HCT116 (cell line): ENCODE measurements at places on chromosomes 2 and 18.
A peak's percentile ranks its signal among the peaks of the same experiment; 100 is the strongest.

DNA sequence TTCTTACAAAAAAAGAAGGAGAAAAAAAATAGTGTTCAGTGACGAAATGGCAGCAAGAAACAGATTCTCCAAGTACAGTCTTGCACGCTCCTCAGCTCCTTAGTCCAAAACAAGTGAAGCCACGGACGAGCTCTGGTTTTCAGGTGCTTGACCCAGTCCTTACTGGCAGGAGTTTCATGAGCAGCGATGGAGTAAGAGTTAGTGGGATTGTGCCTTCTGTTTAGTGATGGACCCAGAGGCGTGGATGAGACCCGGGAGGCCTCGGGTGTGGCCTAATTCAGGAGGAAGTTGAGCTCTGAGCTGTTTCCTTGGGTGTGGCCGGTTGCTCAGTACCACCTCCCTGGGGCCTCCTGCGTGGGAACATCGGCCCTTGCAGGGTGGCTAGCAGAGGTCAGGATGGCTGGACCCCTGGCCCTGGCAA, 52.0 kb downstream of the KIF5C start:
- DNase-seq: peak; percentile 51

DNA sequence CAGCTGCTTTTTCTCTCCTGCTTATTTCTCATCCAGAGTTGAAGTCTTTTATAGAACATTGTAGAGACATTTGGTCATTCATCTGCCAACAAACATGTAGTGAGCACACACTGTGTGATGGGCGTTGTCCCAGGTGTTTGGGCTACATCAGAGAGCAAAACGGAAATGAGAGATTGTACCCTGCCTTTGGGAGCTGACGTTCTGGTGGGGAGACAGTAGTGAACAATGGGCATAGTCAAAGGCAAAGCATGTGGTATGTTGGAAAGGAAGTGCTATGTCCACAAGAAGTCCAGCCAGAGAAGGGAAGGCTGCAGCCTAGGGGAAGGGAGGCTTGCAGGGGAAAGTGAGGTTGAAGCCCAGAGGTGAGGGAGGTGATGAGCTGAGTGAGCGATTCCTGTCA, 78.1 kb downstream of the PIEZO2 start:
- no peak for DNase-seq

DNA sequence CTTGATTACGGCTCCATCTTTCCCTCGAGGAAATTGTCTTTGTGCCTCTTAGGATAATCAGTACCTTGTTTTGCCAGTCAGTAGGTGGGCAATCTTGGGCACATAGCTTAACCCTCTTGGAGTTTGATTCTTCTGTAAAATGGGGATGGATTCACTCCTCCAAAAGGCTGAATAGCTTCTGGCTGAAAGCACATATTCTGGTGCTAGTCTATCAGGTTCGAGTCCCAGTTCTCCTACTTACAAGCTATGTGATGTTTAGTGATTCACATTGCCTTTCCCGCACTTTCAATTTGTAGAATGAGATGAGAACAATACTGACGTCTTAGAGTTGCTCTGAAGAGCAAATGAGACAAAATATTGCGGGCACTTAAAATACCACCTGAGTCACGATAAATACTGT, 43.9 kb downstream of the ATIC start:
- no peak for DNase-seq

DNA sequence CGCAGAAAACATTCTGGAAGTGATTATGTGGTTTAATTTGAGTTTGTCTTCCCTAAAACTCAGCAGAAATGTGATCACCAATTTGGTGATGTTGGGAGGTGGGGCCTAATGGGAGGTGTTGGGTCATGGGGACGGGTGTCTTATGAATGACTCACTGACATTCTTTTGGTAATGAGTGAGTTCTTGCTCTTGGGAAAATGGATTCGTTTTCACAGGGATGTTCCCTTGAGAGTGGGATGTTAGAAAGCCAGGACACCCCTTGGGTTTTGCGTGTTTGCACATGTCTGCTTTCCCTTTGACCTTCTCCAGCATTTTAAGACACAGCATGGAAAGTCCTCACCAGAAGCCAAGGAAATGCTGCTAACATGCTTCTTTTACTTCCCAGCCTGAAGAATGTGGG, 321.5 kb upstream of the NT5C1B start:
- peak; percentile 2 for DNase-seq

DNA sequence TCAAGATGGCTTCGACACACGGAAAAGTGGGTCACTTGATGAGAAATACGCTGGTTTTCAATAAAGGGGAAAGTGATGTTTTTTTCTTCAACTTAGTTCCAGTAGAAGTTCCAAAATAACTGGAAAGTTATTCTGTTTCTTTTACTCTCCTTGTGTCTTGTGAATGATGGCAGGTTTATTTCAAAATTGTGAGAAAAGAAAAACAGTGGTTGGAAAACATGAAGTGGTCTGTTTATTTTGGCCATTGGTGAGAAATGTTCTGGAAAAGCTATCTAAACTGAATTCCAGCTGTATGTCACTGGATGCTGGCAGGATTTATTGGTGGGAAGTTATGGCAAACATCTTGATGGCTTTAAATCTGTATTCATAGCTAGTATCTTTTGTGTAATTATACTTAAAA, 484.1 kb downstream of the DCC start:
- no peak for DNase-seq

- peak; percentile 56 for DNase-seq
Observed at GRCh38 chr2:71548646-71549425, 95.5 kb downstream of the DYSF start.

DNA sequence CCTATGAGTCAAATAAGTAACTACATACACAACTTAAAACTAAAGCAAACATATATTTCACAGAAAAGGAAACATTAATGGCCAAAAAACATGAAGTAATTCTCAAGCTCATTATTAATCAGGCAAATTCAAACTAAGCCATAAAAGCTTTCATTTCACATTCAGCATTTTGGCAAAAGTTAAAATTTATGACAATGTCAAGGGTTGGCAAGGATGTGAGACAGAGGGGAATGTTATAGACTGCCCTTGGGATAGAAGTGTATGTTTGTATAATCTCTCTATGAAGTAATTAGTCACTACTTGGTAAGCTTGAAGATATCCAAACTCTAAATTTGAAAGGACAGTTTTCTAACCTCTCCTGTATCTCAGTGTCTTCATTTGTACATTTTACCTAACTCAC, 539.4 kb downstream of the RIT2 start:
- DNase-seq: no peak

- no peak for DNase-seq
Observed at GRCh38 chr2:120384486-120385354, 38.8 kb downstream of the INHBB start.

DNA sequence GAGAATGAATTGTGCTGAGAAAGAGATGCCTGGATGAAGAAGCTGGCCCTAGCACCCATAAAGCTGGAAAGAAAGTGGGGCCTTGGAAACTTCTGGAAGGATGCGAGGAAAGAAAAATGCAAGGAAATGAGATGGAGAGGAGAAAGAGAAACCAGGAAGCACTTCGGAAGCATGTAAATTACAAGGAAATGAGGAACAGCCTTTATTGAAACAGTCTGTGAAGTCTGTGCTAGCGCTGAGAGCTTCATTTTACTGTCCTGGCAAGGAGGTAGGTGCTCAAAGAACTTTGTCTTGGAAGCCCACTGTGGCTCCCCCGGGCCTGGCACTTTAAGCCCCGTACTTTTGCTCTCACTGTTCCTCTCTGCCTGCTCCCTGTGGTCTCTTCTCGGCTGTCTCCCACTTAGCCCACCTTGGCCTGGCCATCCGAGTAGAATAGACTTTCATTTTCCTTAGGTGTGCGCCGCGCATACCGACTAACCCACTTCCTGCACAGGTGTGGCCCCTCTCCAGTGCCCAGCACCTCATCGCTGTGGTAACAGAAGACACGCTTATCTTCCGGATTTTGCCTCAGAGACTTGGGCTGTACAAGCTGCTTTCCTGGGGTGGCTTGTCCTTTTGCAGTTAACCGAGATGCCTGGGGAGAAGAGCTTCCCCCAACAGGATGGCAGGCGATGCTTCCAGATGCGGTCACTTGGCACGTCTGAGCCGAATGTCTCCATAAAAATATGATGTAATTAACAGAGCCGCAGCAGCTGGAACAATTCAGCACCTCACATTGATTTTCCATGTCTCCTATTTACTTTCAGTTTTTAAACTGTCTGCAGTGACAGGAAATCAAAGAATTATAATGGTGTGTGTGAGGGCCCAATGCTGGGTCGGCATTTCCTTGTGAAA, 199.6 kb downstream of the HRH4 start:
- no peak for DNase-seq

DNA sequence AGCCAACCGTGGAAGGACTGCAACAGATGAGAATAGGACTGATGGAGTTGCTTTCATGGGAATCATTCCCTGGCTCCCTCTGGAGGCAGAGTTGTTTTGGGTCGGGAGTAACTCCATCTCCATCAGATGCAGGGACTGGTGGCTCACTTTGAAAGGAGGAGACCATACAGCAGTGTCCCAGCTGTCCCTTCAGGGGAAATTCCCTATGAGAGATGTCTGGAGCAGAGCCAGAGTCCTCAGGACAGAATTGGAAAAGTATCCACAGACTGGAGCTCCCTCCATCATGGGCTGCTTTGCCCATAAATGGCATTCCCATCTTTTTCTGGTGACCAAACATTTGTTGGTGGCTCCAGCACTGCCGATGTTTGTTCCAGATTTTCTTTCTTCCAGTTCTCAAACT, 144.3 kb downstream of the NCK2 start:
- DNase-seq: no peak

- DNase-seq: no peak
Observed at GRCh38 chr2:128395640-128396499, 77.2 kb upstream of the HS6ST1 start.

DNA sequence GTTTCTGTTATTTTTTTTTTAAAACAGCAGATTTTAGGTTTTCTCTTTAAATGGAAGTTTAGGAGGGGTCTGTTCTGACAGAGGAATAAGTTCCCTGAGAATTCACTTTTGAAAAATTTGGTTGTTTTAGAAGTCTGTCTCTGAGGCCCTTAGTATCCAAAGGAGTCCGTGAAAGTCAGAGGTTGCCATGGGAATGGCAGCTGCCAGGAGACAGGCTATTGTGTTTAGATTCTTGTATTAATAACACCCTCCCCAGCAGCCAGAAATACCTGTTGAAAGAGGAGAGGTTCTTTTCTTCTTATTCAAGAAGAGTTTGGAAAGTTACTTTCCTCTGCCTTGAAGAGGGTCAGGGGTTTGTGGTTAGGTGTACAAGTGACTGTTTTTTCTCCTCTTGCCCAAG, 29.5 kb downstream of the TNP1 start:
- DNase-seq: no peak

- no peak for DNase-seq
Observed at GRCh38 chr2:205405752-205406151, 276.5 kb upstream of the NRP2 start.

GRCh38 chr18:77069931-77070330, 62.7 kb downstream of the MBP start:
- DNase-seq: no peak

- no peak for DNase-seq
Observed at GRCh38 chr2:214465363-214466146, 54.7 kb downstream of the VWC2L start.

DNA sequence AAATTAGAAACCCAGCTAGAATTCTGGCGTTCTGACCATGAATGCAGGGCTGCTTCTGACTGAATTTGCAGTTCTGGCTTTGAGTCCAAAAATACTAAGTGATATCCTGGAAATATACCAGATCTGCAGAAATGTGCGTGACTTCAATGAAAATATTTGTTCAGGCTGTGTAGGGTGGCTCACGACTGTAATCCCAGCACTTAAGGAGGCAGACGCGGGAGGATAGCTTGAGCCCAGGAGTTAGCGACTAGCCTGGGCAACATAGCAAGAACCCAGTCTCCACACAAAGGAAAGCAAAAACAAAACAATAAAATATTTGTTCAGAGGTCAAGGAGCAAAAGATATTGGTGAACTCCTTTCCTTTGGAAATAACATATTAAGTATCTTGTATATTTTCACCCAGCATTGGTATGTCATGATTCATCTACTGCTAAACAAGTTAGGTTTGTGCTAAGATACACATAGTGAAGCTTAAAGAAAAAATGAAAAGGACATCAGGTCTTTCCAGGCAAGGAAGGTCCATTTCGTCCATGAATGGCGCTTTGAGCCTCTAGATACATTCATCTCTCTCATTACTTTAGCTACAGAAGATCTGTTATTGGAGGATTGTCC, 239.2 kb downstream of the CMPK2 start:
- no peak for DNase-seq

GRCh38 chr2:18373664-18374063, 186.8 kb downstream of the RDH14 start:
- no peak for DNase-seq

DNA sequence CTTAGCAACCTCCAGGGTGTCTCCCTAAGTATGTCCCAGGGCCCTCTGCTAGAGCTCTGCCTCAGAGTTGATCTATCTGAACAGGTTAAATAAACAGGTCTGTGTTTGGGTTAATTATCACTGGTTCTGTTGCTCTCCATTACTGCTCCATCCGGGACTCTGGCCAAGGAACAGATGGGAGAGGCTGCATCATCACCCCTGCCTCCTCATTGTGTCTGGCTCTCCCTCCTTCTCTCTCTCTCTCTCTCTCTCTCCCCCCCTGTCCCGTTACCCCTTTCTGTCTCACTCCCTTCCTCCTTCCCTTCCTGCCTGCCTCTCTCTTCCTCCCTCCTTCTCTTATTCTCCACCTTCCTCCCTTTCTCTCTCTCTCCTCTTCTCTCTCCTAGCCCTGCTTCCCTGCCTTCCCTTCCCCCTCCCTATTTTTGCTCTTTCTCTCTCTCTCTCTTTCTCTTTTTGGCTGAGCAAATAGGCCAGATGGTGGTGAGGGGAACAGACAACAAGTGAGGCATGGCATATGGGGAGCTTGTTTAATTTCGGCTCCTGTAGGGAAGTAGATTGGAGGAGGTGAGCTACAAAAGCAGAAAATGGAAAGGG, 62.1 kb downstream of the SETBP1 start:
- no peak for DNase-seq

GRCh38 chr2:49490710-49491109, 336.4 kb upstream of the FSHR start:
- no peak for DNase-seq

GRCh38 chr2:167950571-167950970, 296.8 kb downstream of the STK39 start:
- no peak for DNase-seq

DNA sequence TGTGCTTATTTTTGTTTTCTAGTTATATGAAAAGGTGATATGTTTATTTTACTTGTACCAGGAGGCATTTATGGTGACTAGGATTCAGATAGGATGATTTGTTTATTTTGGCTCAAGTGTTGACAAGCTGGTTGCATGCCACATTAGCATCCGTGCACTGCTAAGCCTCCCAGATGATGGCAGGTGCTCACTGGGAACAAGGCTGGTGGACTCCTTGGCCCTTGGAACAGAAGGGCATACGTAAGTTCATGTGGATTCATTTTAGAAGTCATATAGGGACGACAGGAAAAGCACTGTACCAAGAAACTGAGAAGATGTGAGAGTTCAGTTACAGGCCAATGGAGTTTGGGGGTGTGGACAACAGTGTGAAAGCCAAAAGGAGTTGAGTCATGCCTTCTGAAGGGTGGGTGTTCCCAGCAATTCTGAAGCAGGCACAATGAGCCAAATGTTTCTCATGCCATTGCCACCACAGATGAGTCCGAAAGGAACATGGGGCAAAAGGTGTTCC, 166.2 kb downstream of the PHLPP1 start:
- peak; percentile 79 for DNase-seq

DNA sequence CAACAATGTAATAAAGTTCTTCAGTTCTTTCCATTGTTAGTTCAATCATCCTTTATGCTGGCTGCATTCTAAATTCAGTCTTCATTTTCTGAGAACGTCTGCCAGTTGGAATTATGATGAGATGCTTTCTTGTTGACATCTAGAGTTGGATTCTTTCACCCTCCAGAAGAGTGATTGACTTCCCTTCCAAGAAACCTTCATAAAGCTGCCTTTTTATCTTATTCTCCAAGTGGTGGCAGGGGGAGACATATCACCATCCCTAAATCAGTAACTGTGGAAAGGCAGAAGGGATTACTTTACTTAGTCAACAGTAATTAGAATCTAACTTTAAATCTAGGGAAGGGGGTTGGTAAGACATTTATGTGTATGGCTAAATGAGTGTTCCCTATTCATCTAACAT, 86.8 kb upstream of the GULP1 start:
- no peak for DNase-seq
